ENCODE measurements at places on chromosomes 7 and 10.

GRCh38 chr10:58547963-58548362 lies 35.3 kb downstream of the BICC1 start:
- no peak for DNase-seq

DNA sequence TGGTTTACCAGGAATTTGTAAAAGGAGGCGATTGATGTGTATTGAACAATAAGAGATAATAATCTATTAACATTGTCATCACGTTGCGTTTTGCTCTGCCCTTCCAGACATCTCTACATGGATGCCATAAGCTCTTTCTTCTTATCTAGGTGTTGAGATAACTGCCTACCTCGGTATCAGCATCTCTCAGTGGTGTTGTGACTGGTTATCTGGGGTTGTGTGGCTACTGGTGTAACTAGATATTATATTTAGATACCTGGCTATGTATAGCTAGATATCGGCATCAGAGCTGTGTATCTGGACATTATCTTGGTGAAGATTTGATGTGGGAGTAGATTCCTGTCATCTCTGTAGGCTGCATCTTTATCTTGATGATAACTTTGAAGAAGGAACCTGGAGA lies 17.2 kb downstream of the GATA3 start:
- DNase-seq: no peak

- DNase-seq: no peak
Observed at GRCh38 chr7:110387689-110388088, 703.2 kb upstream of the LRRN3 start.

DNA sequence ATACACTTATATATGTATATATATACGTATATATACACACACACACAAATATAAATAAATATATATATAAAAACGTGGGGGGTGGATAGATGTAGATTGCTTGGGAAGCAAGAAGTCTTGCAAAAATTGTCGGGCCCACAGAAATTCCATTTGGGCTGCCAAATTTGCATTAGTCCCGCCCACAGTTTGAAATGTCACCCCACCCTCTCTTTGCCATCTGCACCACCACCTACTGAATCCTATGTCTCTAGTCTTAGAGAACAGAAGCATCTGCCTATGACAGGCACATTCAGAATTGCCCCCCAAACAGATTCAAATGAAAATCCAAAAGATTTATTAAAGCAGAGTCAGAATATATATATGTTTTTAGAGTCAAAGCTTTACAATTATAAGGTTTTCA lies 25.6 kb upstream of the CACNA2D1 start:
- no peak for DNase-seq

DNA sequence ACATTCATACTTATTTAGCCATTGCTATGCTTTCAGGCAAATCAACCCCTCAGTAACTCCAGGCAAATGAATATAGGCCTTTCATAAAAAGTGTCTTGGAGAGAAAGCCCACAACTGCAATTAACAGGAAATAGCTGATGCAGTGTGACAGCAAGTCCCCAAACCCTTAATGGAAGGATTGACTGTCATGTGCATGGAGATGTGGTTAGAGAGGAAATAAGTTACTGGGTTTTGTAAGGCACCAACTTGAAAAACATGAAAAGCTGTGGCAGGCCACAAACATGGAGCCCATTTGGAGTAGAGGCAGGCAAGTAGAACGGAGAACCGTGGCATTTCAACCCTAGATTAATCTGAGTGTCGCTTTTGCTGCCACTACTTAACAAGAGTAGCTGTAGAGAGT lies 549.4 kb upstream of the C7orf33 start:
- no peak for DNase-seq

- DNase-seq: no peak
Observed at GRCh38 chr10:80412486-80412885, 4.1 kb downstream of the PRXL2A start.

GRCh38 chr10:31730776-31731175 lies 197.9 kb downstream of the ARHGAP12 start:
- DNase-seq: no peak

DNA sequence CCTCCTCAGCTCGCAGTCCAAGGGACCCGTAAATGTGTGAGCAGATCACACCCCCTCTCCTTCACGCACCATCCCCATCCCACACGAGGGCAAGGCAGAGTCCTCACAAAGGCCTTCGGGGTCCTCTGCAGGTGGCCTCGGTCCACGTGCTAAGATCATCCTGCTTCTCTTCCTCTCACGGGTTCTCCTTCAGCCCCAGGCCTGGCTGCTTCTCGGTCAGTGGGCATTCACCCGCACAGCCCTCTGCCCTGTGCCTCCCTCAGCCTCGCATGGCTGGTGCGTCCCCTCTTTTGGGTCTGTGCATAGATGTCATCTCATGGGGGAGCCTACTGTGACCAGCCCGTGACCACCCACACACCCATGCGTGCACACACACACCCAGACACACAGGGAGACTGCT lies 17.3 kb upstream of the FOXL3 start:
- no peak for DNase-seq

Data from astrocyte of the spinal cord (primary cell).